ENCODE measurements at places on chromosomes 11 and 22. TPM values are rescaled to one million over a fixed set of nuclear protein-coding genes. Genes with fewer than 3 reads are reported as not detected.
A peak's percentile ranks its signal among the peaks of the same experiment; 100 is the strongest.

GRCh38 chr11:1162138-1162475, 4.4 kb downstream of the MUC5AC start:
- no peak for DNase-seq

DNA sequence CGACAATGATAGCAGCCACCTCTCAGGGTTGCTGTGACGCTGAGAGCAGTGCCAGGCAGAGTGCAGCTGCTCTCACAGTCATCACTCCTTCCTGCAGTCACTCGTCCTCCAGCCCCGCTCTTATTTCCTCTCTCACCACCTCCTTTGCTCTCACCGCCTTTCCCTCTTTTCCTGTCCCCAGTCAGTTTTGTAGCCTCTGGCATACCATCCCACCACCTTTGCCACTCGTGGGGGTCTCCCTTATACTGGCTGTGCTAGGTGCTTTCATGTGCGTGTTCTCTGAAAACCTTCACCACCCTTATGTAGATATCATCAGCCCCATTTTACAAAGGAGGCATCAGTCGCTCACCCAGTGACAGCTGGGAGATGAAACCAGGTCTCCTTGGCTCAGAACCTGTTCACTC, 19.3 kb upstream of the ST3GAL4 start:
- DNase-seq, result no peak

GRCh38 chr22:50198624-50199017, 2.2 kb upstream of the SELENOO start:
- no peak for DNase-seq

GRCh38 chr11:1138097-1138496, 19.7 kb upstream of the MUC5AC start:
- DNase-seq, result no peak

DNA sequence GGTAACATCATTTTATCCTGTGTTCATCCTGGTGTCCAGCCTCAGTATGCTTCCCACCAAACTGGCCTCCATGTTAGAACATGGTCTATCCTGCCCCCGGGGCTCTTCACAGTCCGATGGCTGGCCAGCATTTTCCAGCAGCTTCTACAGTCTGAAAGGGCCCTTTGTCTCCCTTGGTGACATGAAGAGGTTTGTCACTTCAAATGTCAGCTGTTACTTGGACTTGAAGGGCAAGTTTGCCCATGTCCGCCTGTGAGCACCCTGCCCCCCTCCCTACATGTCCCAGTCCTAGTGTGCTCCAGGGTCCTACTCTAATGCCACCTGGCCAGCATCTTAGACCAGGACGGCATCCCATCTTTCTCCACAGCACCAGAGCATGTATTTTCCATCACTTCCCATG, 24.7 kb downstream of the PATZ1 start:
- DNase-seq, result no peak

- no peak for DNase-seq
Measured at GRCh38 chr22:31341386-31342088, 4.6 kb downstream of the PATZ1 start.

DNA sequence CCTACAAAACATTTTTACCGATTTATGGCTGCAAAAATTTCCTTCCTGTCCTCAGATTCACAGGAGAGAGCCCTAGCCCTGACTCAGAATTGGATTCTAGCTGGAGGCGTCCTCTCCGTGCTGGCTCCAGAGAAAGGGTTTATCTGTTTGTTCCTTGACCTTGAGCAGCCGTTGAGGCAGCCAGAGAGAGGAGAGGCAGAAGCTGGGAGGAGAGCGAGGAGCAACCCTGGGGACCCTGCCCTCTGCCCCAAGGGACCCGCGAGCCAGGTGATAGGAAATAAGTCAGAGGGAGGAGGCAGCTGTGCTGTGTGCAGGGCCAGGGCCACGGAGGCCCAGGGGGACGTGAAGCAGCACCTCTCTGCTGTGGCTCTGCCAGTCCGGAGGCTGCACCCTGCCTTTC, 75.6 kb downstream of the IGLL1 start:
- DNase-seq, result no peak

DNA sequence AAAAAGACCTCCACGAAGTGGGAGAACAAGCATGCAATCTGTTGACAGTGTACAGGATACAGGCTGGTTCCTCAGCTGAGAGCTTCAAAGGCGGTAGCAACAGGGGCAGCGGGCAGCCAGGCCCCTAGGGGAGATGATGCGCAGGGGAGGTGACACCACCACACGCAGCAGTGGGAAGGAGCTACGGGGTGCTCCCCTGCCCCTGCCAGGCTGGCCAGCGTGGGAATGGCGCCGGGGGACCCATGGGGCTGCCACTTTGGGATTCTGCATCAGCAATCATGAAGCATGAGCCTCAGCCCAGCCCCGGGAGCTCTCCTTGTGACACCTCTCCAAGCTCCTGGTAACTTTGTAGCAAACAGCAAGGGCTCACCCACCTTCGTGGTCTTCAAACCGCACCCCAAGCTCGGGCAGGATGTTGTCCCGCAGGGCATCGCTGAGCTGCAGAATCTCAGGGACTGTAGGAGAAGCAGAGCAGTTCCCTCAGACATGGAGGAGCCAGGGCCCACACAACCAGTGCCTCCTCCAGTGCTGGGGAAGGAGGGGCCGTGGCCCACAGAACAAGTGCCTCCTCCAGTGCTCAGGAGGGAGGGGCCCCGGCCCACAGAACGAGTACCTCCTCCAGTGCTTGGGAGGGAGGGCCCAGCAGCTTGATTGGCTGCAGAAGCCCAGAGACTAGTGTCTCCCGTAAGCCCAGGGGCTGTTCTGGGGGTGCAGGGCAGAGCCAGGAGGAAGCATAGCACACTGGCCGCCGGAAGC, 14.6 kb upstream of the NAP1L4 start:
- DNase-seq, result no peak

DNA sequence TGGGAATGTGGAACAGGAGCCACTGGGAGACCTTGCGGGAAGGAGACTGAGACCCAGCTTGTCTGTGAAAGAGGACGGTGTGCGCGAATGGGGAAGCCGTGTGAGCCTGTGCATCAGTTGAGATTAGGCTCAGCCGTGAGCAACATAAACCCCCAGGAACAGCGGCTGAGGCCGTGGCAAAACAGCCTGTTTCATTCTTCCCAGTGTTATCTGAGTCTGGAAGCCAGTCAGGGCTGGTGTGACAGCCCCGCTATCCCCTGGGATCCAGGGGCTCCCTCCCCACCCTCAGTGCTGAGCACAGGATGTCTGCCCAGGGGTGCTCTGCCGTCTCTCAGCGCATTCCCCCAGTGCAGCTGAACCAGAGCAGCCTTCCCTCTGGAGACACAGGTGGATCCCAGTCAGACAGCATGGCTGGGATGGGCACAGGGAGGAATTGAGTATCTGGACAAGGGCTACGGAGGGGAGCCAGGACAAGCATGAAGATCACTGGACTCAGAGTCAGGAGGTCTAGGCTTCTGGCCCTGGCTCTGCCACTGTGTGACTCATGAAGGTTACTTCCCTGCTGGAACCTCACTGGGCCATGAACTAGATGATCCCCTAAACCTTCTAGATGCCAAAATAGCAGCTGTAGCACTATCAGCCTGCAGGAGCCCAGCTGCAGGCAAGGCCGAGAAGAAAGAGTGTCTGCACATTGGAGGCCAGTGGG, 8.6 kb downstream of the OAF start:
- DNase-seq, result no peak

DNA sequence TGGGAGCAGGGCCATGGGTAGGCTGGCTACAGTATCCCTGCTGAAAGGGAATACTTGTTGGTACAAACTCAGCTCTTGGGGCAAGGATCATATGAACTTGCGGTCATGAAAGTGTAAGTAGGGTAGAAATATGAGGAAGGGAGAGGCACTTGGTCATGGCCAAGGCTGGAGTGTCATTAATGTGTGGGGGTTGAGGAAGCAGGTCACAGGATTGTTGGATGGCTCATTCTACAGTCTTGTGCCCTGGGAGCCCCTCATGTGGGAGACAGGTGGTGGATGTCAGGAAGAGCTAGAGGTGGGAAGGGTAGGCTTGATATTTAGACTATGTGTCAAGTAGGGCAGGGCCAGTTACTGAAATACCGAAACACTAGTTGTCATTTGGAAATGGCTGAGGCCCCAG, 95.5 kb downstream of the RRM1 start:
- no peak for DNase-seq

- no peak for DNase-seq
Measured at GRCh38 chr11:123217897-123218296, 22.8 kb upstream of the CLMP start.

GRCh38 chr11:122743949-122744348, 88.4 kb downstream of the UBASH3B start:
- no peak for DNase-seq

GRCh38 chr11:36311926-36312595, 16.0 kb downstream of the PRR5L start:
- DNase-seq, result no peak

DNA sequence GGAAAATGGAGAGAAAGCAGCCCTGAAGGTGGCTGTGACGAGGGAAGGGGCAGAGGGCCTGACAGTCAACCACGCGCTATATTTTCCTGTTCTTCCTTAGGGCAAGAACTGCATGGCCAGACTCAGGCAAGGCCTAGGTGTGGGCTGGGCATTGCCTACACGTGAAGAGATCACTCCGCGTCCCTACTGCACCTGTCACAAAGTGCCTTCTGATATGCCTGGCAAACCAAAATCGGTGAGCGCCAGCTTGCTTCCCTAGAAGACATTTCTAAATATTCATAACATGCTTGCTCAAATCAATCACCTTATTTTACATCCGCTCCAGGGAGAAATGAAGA, 6.3 kb downstream of the TMEM121B start:
- DNase-seq, result no peak

- no peak for DNase-seq
Measured at GRCh38 chr22:35882211-35883030, 146.2 kb downstream of the RBFOX2 start.

- DNase-seq, result no peak
Measured at GRCh38 chr22:41913842-41914534, 886 bp downstream of the SHISA8 start.

GRCh38 chr11:21295508-21295907, 626.1 kb downstream of the NELL1 start:
- DNase-seq, result no peak

DNA sequence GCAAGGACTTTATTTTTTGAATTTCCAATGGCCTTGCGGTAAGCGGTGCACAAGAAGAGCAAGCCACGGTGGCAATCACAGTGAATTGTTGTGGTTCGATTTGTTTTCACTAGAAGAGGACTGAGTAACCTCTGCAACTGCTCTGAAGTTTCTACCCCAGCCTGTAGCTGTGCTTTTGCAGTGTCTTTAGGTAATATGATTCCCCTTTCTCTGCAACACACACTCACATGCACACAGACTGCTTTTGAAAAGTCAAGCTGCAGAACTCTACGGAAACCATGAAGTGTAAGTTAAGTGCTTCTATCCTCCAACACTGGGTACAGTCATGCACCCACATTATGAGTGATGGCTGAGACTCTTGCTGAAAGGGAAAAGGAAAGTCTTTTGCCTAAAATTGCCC, 38.4 kb downstream of the CD44 start:
- no peak for DNase-seq

DNA sequence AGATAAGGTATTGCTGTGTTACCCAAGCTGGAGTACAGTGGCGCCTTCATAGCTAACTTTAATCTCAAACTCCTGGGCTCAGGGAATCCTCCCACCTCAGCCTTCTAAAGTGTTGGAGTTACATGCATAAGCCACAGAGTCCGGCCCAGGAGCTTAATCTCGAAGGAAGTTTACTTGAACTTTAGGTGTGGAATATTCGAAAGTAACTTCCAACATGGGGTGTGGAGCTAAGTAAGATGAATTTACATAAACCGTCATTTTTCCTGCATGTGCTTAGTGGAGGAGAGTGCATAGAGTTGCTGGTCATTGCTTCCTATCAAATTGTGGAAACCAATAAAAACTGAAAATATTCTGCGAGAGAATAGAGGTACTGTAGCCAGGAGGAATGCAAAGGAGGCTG, 1.5 kb downstream of the ATG13 start:
- DNase-seq, result no peak

- DNase-seq, result no peak
Measured at GRCh38 chr22:39254789-39255298, 10.1 kb upstream of the PDGFB start.

DNA sequence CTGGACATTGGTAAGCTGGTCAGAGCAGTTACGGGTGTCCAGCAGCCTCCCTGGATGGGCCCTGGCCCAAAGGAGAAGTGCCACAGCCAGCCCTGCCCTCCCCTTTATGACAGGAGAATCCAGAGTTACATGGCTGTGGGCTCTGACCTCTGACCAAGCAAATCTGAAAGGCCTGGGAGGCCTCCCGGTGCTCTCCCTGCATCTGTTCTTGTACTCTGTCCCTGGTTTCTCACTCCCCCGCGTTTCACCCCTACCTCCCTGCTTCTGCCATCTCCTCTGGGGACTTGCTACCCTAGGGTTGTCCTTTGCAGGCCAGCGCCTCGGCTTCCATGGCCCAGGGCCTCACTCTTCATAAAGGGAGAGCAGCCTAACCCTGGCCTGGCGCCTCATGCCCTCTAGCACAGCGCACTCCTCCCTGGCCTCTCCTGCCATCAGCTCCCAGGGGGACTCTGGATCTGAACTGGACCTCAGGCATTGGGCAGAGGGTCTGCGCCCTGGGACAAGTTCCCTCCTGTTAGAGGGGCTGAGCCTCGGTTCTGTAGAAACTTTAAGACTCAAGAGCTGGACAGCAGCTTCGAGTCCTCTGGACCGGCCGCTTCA, 10.7 kb downstream of the PICK1 start:
- DNase-seq, result no peak

GRCh38 chr11:65059959-65060824, 1.8 kb upstream of the NAALADL1 start:
- DNase-seq, result peak; percentile 11

DNA sequence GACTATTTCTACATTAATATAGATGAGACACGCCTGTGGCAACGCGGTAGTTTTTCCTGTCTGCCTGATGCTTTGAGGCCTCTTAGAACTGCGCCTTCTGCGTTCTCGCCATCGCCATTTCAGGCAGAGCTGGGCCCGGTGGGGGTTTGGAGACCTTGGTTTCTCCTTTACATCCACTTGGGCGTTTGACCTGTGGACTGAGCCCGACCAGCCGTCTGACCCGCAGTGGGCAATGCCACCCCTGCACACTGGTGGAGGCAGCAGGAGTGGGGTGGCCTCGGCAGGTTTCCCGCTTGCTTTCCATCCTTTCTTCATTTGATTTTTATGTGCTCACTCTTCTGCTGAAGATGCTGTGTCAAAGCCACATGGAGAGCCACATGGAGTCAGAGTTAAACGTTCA, 130.4 kb downstream of the TBC1D22A start:
- no peak for DNase-seq

- no peak for DNase-seq
Measured at GRCh38 chr11:7080900-7081299, 7.9 kb upstream of the RBMXL2 start.

Gene GRIA4
- total RNA-seq, result not detected

Gene GSTT2B
- total RNA-seq, result 4.6 TPM

Gene RIMBP3C
- not detected for total RNA-seq

Gene OR5AK2
- not detected for total RNA-seq

Gene CRYAB
- 7,453 TPM for total RNA-seq

Gene MRE11
- 7.2 TPM for total RNA-seq

Gene KRTAP5-11
- total RNA-seq, result not detected

Gene NEFH
- total RNA-seq, result 0.27 TPM

Gene TPBGL
- 0.16 TPM for total RNA-seq
